CD4-positive, alpha-beta T cell treated with Interferon alpha-2 for 1 hour (primary cell): ENCODE measurements at places on chromosomes 7 and 10.

DNA sequence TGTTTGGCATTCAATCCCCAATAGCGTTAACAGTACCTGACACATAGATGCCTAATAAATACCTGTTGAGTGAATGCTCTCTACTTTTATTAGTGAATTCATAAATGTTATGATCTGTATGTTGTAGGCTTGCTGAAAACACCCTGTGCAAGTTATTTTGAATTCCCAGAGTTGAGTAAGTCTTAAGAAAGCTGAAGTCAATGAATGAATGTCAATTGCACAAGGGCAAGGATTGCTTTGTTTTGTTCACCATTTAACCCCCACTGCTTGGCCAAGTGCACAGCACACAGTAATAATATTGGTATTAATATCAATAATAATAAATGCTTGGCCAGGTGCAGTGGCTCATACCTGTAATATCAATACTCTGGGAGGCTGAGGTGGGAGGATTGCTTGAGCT lies 10.2 kb downstream of the CPA1 start:
- DNase-seq: no peak

DNA sequence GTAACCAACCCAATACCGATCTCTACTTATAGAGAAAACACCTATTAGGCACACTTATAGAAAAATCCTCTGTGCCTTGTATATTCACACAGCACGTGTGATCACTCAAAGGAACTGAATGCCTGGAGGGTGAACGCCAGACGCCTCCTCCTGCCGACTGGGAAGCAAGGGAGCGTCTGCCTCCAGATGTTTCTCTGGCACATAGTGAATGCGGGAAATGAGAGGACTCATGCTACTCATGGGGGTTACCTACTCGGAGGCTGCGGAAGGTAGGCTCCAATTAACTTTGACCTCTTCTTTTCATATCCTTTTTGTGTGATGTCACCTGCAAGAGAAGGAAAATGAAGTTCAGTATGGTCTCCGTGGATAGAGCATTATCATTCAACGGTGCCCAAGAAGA lies 203.3 kb downstream of the DIP2C start:
- DNase-seq: no peak

DNA sequence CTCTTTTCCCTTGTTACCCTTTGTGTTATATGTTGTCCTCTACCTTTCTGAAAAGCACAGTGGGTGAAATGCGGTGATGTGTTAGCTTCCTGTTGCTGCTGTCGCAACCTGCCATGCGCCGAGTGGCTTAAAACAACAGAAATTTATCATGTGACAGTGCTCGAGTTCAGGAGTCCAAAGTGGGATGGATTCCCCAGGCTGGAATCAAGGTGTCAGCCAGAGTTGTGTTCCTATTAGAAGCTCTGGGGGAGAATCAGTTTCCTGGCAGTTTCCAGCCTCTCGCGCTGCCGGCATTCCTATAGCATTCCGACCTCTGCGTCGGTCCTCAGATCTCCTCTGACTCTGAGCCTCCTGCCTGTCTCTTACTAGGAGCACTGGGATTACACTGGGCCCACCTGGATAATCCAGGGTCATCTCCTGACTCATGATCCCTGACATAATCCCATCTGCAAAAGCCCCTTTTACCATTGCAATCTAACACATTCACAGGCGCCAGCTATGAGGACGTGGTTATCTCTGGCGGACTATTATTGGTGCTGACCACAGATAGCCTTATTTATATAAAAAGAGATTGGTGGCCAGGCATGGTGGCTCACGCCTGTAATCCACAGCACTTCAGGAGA lies 207.5 kb downstream of the CUX1 start:
- no peak for DNase-seq

GRCh38 chr10:83476211-83476610 lies 663.1 kb upstream of the GHITM start:
- no peak for DNase-seq

DNA sequence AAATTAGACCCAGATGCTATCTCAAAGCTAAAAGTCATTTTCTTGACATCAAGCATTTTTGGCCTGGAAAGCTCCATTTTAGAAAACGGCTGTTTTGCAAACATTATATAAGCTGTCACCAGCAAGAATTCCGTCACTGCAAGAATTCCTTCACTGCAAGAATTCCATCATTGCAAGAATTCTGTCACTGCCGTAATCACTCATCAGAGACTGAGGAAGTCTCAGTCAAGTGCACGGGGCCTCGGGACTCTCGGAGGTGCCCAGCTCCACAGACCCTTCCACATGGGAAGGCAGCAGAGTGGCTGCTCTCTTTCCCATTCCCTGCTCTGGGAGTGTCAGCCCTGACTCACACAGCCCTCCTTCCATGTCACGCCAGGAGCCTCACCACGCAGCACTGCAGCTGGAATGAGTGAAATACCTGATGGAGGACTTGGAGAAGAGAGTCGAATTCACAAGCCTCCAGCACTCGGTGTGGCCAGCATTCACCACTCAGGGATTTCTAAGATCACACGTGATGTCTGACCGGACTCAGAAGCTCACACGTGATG lies 168.3 kb downstream of the PTPRN2 start:
- DNase-seq: no peak

GRCh38 chr7:129169171-129169671 lies 19.2 kb upstream of the SMO start:
- peak; percentile 22 for DNase-seq

DNA sequence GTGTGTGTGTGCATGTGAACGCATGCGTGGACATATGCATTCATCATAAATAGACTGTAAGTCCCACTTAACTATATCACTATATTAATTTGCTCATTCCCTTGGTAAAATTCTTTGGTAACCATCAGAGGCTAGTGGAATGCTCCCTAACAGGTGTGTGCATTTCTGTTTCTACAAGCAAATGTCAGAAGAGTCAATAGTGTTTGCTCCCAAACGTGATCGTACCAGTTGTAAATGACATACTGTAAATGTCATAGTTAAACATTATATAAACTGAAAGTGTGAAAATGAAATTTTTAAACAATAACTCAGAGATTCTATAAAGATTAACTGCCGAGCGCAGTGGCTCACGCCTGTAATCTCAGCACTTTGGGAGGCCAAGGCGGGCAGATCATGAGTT lies 94.6 kb downstream of the ANLN start:
- no peak for DNase-seq

- no peak for DNase-seq
Observed at GRCh38 chr7:128831994-128832879, 2.0 kb downstream of the FLNC start.
